MCF 10A (cell line): ENCODE measurements at places on chromosomes 7 and 10. TPM values are rescaled to one million over a fixed set of nuclear protein-coding genes. Genes with fewer than 3 reads are reported as not detected.
A peak's percentile ranks its signal among the peaks of the same experiment; 100 is the strongest.

The ATOH7 gene
- not detected in 2 replicates for total RNA-seq

The PNLIPRP1 gene
- not detected in 2 replicates for total RNA-seq

The LIMK1 gene
- total RNA-seq = 21.4 and 23.4 TPM in 2 replicates

The TRIM74 gene
- total RNA-seq = 0.26 and 1.0 TPM in 2 replicates

The ANXA8 gene
- total RNA-seq = 47.3 and 103 TPM in 2 replicates

The SLC18A3 gene
- total RNA-seq = not detected in 2 replicates

DNA sequence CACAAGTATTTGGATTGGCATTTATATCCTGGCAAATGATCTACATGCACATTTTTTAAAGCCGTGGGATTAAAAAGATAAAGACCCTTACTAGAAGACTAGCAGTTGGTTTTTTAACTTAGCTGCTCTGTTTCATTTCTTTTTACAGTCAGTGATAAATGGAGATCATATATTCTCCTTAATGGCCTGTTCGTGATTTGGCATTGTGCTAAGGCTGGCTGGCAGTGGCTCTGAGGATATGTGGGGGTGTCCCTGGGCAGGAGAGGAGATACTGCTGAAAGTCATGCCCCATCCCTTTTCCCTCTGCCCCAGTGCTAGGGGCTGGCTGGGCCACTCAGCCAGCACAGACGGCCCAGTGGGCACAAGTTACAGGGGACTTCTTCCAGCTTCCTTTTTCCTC, 341.7 kb downstream of the PRPF18 start:
- DNase-seq = no peak

DNA sequence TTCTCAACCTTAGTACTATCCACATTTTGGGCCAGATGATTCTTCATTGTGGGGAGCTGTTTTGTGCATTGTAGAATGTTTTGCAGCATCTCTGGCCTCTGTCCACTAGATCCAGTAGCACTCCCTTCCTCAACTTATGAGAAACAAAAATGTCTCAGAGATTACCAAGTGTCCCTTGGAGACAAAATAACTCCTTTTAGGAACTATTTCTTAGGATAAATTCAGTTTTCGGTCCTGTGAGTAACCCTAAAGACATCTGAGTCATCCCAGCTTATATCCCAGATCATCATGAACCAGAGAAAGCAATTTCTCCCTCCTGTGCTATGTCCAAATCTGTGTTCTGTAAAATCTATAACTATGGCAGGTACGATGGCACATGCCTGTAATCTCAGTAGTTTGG, 266.6 kb upstream of the PHYHIPL start:
- no peak for DNase-seq

DNA sequence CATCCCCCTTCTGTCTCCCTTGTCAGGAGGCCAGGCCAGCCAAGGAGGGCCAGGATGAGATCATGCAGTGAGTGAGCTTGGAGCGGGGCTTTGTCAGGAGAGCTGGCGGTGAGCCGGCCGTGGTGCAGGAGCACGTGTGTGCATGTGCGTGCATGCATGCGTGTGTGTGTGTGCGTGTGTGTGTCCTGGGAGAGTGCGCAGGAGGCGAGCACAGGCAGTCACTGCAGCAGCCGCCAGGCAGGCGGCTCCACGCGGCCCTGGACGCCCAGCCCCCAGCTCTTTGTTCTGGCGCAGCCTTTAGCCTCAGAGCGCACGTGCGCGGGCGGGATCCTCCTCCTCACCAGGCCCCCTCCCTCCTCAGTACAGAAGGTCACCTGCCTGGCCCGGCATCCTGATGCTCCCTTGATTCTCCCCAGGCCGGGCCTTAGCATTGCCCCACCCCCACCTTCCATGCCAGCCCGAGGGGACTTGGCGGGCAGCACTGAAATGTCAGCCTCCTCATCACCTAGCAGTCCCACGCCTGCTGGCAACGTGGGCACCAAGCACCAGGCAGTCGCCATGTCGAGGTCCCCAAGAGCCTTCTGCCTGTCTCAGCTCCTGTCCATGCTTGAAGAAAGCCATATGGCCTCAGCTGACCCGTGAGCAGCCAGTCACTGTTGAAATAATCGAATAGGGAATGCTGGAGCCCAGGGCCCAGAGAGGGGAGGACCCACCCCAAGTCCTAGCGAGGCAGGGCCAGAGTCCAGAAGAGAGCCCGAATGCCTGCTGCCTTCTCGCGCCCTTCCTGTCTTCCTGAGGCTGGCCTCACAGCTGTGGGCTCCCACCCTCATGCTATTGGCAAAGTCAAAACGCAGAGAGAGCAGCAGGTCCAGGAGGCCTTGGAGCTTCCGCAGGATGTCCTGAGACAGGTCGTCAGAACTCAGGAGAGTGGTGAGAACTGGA, 125.9 kb upstream of the PPIF start:
- DNase-seq = no peak

GRCh38 chr7:126689037-126689436, 563.7 kb downstream of the GRM8 start:
- peak; percentile 22 for DNase-seq

DNA sequence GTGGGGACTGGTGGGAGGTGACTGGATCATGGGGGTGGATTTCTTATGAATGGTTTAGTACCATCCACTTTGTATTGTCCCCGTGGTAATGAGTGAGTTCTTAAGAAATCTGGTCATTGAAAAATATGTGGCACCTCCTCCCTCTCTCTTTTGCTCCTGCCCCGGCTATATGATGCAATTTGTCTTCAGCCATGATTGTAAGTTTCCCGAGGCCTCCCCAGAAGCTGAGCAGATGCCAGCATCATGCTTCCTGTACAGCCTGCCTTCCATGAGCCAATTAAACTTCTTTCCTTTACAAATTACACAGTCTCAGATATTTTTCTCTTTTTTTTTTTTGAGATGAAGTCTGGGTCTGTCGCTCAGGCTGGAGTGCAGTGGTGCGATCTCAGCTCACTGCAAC, 2.6 kb upstream of the KDM7A start:
- no peak for DNase-seq

DNA sequence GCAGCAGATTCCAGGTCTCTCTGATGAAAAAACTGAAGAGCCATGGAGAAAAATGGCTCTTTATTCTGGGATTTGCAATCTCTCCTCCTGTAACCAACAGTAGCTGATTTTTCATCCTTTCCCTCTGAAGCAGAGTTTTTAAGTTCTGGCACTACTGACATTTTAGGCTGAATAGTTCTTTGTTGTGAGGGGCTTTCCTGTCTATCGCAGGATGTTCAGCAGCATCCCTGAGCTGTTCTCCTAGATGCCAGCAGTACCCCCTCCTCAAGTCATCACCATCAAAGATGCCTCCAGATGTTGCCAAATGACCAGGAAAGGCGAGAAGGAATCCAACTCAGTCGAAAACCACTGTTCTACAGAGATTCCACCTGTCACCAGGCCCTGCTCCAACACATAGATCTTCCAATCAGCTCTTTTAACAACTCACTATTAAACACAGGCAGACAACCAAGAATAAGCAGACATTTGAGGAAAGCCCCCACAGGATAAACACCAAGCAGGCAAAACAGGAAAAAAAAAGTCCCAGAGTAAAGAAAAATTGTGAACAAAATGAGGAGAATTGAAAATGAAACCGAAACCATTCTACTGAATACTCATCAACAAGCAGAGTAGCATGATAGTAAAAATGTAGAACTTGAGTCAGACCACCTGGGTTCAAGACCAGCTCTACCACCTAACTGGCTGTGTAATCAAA, 124.8 kb downstream of the MPP7 start:
- no peak for DNase-seq

DNA sequence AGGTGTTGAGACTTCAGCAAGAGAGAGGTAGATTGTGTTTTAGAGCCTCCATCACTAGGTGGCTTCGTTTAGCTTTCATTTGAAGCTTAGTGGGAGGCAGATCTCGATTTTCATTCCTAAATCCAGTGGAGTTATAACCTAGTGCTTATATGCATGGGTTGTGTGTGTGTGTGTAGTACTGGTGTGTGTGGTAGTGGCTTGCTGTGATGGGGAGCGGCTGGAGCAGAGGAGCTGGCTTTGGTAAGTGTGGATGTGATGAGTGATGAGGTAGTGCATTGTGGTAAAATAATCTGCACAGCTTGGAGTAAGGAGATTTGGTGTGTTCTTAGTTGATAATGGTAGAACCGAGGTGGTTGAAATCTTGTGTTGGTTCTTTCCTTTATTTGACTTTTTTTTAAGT, 43.2 kb downstream of the AP3M1 start:
- DNase-seq = no peak

GRCh38 chr7:130479716-130480400, 12.0 kb upstream of the MEST start:
- DNase-seq = no peak

- no peak for DNase-seq
Measured at GRCh38 chr7:31864646-31865045, 177.6 kb downstream of the PPP1R17 start.

DNA sequence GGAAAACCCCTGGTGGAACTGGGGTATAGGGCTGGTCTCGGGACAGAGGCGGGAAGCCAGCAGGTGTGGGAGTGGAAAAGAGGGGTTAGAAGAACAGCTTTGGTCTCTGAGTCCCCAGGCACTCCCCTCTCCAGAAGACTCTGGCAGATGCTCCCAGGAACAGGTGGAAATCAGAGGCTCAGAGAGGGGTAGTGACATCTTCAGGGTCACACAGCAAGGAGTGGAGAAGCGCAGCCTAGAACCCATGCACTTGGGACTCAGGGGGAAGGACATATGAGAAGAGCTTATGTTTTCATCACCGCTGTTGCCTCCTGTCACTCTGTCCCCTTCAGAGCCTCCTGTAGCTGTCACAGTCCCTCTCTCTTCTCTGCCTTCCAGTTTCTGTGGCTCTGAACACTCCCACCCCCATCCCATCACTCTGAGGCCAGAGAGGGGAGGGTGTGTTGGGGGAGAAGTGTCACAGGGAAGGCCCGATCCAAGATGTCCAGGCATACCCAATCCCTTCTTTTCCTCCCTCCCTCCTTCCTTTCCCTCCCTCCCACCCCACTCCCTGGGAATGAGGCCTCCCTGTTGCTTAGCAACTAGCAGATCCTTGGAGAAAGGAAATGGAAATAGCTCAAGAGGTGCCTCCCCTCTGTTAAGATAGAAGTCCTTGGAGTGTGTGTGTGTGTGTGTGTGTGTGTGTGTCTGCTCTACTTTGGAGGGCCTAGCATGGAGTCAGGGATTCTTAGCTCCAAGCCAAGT, 32.0 kb downstream of the SRRM3 start:
- DNase-seq = no peak

DNA sequence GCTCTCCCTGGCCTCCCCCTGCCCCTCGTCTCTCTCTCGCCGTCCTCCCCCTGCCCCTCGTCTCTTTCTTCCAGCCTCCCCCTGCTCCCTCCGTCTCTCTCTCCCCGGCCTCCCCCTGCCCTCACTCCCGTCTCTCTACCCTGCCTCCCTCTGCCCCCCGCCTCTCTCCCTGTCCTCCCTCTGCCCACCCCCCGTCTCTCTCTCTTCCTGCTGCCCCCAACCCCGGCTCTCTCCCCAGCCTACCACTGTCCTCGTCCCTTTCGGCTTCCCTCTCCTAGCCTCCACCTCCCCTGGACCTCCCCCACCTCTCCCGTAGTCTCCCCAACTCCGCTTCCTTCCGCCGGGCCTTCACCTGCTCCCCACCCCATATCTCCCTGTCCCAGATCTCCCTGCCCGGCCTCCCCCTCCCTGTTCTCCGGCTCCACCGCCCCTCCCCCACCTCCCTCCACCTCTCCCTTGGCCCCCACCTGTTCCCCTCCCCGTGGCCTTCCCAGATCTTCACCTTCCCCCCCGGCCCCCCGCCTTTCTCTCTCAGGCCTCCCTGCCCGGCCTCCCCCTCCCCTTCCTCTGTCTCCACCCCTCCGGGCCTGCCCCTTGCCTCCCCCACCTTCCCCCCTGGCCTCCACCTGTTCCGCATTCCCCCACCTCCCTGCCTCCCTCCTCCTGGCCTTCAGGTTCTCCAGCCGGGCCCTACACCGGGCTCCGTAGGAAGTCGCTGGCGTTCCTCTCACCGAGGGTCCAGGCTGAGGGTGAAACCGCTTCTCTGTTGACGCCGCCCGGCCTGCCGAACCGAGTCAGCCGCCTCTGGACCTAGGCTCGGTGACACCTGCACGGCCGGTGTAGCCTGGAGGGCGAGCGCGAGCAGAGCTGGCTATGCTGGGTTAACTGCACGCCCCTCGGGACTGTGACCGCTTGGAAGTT, 1.2 kb downstream of the GET4 start:
- DNase-seq = peak; percentile 8

DNA sequence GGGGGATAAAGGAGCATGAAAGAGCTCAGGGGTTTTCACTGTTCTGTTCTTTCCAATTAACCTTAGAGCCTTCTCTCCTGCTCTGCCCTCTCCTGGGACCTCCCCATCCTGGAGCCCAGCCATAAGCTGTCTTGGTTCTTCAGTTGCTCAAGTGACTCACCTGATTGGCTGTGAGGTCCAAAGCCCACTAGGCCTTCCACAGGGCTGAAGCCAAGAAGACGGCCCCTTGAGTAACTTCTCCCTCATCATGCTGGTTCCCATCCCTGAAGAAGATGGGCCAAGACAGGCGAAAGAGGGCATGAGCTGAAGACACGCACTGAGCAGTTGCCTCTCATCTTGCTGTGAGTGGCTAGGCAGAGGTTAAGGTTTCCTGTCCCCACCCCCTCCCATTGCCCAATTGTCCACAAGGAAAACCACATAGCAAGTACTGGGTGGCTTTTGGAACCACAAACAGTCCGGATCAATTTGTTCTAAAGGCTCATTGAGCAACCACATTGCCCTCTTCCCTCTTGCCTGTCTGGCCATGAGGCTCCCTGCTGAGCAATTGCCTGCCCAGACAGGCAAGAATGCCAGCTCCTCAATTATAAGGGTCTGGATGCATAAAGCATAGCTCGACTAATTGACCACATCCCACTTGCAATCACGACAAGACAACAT, 43.9 kb upstream of the GPAM start:
- peak; percentile 98 for DNase-seq
